ENCODE measurements at places on chromosomes 3 and 15.
A peak's percentile ranks its signal among the peaks of the same experiment; 100 is the strongest.

DNA sequence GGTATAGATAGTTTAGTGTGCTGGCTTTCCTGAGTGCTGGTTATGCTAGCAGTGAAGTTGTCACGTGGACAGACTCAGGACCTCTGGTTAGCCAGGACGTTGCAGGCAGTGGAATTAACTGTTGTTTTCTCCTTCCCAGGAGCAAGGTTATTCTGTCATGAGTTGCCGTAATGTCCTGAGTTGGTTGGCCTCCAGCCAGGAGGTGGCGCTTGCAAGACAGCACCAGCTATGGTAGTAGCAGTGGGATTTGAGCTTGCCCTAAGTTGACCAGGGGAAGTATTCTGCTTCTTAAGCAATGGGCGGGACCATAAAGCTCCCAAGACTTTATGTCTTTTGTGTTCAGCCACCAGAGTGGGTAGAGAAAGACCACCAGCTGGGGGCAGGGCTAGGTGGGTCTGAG lies 240.7 kb upstream of the DNAJC19 start:
- DNase-seq = peak; percentile 23

DNA sequence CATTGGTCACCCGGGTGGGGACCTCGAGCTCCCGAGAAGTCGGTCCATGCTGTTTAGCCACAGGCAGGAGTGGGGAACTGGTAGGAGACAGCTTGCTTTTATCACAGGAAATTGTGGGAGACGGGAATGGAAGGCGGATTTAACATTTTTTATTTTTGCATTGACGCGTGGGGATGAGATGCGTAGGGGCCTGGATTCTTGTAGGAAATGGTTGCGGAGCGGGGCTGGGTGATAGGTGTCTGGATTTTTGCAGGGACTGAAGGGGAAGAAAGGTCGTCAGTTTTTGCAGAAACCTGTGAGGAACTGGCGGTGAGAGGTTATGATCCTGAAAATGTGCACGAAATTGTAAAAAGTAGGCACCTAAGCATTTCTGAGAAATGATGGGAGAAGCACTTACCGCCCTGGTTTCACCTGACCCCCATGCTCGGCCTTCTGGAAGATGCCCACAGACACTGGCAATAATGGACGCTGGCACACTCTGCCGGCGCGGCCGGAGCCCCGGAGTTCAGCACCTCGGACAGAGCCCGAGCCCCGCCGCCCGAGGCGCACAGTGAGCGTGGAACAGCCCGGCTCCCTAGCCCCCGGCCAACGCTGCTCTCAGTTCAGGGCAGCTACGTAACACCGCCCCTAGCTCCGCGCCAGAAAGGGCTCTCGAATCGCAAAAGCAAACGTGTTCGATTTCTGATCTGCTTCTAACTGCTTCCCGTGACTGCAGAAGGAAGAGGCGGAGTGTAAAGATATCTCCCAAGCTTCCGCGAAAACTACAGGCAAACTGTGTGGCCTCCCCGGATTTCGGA lies 928 bp downstream of the ANKRD34C start:
- peak; percentile 14 for DNase-seq

DNA sequence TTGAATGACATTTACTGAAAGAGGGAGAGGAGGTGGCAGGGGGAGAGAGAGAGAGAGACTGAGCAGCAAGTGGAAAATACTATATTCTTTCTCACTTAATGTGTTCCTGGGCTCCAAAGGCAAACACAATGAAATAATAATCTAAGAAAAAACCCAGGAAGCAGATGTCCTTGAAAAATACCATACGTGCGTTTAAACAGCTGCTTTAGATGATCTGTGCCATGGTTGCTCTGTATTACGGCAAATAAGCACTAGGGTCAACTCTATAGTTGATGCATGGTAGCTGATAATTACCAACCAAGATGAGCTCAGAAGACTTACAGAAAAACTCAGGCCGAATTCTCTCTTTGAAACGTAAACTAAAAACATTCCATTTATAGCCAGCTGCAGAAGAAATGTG lies 410.3 kb upstream of the TBL1XR1 start:
- DNase-seq = no peak

GRCh38 chr3:25536521-25537391 lies 108.7 kb downstream of the RARB start:
- DNase-seq = no peak

DNA sequence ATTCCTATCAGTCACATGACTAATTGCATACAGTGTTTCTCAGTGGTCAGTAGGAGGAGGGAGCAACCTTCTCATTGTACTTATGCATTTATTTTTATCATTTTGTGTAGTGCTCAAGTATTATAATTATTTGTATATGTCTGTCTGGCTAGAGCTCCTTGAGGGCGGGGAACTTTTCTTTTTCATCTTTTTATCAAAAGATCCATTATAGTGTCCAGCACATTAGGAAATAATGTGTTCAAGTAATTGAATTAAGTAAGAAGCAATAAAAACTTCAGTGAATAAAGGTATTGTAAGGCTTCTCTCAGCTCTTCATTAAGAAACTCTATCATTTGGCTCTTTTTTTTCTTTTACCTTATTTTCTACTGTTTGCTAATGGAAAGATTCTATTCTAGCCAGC lies 18.8 kb downstream of the FGF7 start:
- no peak for DNase-seq

DNA sequence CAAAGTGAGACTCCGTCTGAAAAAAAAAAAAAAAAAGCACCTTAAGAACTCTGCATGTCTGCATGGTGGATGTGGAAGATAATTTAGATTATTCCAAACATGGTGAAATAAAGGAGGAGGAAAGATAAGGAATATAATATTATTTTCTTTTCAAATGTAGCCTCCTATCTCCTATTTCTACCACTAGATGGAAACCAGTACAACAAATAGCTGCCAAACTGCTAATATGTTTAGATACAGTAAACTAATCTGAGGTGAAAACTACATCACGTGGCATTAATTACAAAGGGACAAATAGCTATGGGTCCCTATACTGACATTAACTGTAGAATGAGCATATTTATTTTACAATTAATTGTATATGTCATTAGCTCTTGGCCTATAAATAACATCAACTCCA lies 197.8 kb downstream of the TBC1D5 start:
- DNase-seq = no peak

DNA sequence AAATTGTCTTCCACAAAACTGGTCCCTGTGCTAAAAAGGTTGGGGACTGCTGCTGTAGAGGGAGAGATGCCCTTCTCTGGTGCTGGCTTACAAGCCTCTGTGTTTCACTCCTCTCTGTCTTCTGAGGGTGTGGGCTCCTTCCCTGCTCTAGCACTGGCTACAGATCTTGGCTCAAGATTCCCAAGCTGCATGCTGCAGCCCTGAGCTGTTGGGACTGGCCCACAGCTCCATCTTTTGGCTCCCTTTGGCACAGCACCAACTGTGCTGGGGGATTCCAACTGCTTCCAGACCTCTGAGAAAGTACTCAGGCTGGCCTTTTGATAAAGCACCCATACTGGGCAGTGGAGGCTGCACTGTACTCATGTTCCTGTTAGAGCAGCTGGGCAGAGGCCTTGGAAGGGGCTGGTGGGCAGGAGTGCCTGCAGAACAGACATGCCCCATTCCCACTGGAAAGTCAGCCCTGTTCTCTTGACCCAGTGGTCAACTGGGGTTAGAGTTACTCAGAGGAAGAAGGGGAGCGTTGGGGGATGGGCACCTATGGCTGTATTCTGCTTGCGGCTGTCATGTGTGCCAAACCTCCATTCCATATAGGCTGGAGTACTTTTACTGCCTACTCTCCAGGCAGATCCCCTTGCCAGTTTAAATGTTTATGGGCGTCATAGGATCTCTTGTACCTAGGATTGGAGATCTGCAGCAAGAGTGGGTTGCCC lies 55.7 kb downstream of the GALK2 start:
- DNase-seq = no peak

GRCh38 chr15:28019594-28020309 lies 79.4 kb downstream of the OCA2 start:
- DNase-seq = no peak

DNA sequence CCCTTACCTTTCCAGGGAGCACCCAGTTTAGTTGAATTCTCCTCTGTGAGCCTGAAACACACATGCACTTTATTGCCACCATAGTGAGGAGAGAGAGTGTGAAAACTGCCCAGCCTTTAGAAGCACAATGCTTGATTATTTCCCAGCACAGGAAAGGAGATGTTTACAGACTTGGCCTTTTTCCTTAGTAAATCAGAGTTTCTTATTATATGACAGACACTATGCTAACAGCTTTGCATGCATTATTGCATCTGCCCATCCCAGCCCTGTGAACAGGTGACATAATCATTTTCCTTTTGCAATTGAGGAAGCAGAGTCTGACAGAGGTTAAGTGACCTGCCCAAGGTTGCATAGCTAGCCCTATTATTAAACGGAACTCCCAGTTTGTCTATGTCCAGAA lies 36.5 kb downstream of the CAPN3 start:
- no peak for DNase-seq

GRCh38 chr3:150603980-150604319 lies 829 bp downstream of the SELENOT start:
- no peak for DNase-seq

- no peak for DNase-seq
Observed at GRCh38 chr3:12822725-12823373, 18.5 kb downstream of the RPL32 start.

DNA sequence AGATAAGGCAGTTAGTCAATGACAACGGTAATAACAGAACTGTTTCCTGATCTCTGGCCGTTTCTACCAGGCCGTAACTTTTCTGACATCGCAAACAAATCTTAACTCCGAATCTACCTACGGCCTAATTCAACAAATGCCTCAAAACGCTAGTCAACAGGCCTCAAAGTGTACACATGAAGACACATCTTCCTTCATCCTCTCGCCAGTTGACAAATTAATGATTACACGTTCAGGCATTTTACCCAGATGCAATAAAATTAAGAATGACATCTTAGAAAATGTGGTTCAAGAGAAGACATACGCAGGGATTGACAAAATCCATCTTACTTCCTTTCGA lies 1.5 kb downstream of the SFMBT1 start:
- DNase-seq = peak; percentile 8

GRCh38 chr3:150183678-150184425 lies 213.2 kb upstream of the PFN2 start:
- DNase-seq = peak; percentile 83

DNA sequence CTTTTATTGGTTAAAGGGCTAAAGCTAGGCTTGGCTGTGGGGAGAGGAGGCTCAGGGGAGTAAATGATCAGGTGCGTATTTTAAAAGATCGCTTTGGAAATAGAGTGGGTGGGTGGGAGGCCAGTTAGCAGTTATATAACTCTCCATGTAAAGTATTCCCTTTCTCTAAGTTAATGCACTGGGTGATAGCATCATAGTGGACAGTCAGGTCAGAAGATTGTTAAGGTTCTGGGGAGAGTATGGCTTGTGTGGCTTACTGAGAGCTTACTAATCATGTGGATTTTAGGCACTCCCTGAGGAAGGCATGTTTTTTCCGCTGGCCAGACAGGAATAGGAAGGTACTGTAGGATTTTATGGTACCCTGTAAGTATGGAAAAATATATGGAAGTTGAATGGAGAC lies 6.3 kb upstream of the EIF3J start:
- DNase-seq = no peak

DNA sequence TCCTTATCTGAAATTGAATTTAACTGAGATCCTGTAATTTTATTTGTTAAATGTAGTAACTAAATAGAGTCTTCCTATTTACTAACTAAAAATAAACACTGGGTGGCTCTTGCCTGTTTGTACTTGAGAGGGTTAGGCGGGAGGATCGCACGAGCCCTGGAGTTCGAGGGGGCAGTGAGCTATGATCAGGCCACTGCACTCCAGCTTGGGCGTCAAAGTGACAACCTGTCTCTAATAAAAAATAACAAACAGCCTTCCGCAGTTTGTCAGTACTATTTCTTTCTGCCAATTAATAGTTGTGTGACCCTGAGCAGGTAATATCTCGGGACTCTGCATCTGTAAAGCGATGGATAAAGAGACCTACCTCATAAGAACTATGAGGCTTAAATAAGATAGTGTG lies 768 bp upstream of the PDE12 start:
- peak; percentile 24 for DNase-seq

GRCh38 chr3:45387636-45388348 lies 584 bp upstream of the LARS2 start:
- DNase-seq = no peak

- DNase-seq = no peak
Observed at GRCh38 chr3:156433910-156434309, 121.0 kb downstream of the SSR3 start.

DNA sequence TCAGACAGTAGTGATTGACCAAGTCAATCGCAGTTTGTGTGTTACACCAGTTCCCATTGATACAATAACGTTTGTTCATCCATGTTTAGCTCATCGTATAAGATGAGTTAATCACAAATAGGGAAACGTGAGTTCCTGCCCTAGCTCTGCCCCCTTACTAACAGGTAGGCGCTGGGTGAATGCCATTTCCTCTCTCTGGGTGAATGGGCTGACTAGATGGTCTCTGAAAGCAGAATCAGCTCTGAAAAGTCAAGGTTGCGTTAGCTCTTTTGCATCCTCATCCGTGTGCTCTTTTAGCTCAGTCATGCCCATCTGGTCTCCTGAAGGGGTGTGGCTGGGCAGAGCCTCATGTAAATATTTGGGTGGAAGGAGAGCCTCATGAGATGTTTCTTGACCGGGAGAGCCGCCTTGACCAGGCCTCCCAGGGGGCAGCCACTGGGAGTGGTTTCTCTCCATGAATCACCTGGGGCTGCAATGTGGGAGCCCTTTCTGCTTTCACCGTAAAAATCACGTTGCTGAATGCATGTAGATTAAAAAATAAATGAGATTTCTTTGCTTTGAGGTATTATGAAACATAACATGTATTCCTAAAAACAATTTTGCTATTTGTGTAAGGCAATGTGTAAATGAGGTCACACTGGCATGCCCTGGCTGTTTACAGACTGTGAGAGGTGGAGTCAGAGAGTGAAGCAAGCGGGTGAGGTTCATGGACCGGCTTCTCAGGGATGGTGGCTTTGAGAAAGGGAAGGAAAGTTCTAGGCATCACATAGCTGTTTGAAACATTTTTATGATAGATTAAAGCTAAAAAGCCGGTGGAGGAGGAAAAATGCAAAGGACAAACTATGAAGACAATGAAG lies 108.4 kb upstream of the RASGRP1 start:
- peak; percentile 75 for DNase-seq

DNA sequence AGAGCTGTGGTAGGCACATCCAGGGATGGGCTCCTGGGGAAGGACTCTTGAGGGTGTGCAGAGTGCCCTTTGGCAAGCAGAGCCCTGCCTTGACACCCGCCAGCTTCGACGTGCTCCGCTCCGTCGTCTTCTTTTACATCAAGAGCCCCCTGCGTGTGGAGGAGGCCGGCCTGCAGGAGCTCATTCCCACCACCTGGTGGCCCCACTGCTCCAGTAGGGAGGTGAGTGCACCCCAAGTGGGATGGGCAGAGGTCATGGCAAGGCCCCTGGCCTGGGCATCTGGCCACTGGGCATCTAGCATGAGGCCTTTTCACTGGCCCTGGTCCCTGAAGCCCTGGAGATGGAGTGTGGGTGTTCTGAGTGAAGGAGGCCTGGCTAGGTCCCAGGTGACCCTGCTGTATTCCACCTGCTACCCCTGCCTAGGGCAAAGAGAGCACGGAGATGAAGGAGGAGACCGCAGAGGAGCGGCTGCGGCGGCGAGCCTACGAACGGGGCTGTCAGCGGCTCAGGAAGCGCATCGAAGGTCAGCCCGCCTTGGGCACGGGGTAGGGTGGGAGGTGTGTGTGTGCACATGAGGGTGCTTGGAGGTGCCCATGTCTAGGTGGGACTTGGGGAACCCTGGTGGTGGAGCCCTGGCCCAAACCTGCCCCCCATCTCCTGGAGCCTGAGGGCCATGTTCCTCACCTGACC lies 12.2 kb downstream of the RNF123 start:
- DNase-seq = no peak

GRCh38 chr3:172257648-172258400 lies 190.4 kb downstream of the GHSR start:
- no peak for DNase-seq

Data from GM12865 (cell line).